Kidney (tissue), 22 donors: ENCODE measurements at places on chromosomes 6 and 20. TPM values are rescaled to one million over a fixed set of nuclear protein-coding genes. Genes with fewer than 3 reads are reported as not detected.

GABRR1 gene
- total RNA-seq, result not detected

RWDD2A gene
- total RNA-seq, result 4.0 TPM

SMPDL3A gene
- 10.7 TPM for total RNA-seq

- no peak overlapping the region for H3K27ac ChIP-seq
- no peaks in the 10 kb centered on the region for H3K36me3 ChIP-seq
- DNase-seq, result no peak
- H3K4me1 ChIP-seq, result no peaks in the 10 kb centered on the region
Measured at GRCh38 chr20:50526403-50526989, 16.3 kb downstream of the PTPN1 start.

GRCh38 chr6:5869261-5869660, 137.5 kb downstream of the NRN1 start:
- H3K4me1 ChIP-seq, result no peaks in the 10 kb centered on the region
- no peak for DNase-seq
- H3K27ac ChIP-seq, result no peak overlapping the region
- no peak overlapping the region for H3K4me3 ChIP-seq
- H3K36me3 ChIP-seq, result no peaks in the 10 kb centered on the region

DNA sequence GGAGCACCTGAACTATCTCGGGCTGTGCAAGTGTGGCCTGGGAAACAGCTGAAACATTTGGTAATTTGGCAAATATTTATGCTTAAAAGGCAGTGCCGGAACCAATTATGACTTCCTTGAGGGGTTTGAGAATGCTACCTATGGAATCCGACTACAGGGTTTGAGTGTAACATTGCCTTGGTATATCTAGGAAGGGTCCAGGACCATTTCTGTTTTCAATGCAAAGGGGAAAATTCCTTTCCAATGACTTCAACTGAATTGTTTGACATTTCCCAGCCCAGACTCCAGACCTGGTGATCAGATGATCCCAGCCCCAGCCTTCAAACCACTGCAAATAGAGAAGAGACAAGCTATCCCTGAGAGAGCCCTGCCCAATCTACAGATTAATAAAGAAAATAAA, 4.6 kb upstream of the PPP1R3G start:
- H3K36me3 ChIP-seq, result no peaks in the 10 kb centered on the region
- no peak for DNase-seq
- H3K27ac ChIP-seq, result no peak overlapping the region
- no peaks in the 10 kb centered on the region for H3K27me3 ChIP-seq
- no peak overlapping the region for H3K4me3 ChIP-seq
